Chondrocyte (in vitro differentiated cells): ENCODE measurements at places on chromosomes 2 and 18. TPM values are rescaled to one million over a fixed set of nuclear protein-coding genes. Genes with fewer than 3 reads are reported as not detected.

GRCh38 chr2:73494031-73494430 is 108.4 kb downstream of the ALMS1 start:
- DNase-seq = no peak
- no peak overlapping the region for H3K27ac ChIP-seq
- H3K4me1 ChIP-seq = peaks cover 4% of the 10 kb centered on the region
- H3K27me3 ChIP-seq = no peaks in the 10 kb centered on the region

GRCh38 chr2:204849892-204850291 is 304.6 kb downstream of the PARD3B start:
- peaks cover 9% of the 10 kb centered on the region for H3K4me1 ChIP-seq
- H3K36me3 ChIP-seq = no peaks in the 10 kb centered on the region
- H3K27me3 ChIP-seq = no peaks in the 10 kb centered on the region
- H3K27ac ChIP-seq = no peak overlapping the region
- no peak for DNase-seq

DNA sequence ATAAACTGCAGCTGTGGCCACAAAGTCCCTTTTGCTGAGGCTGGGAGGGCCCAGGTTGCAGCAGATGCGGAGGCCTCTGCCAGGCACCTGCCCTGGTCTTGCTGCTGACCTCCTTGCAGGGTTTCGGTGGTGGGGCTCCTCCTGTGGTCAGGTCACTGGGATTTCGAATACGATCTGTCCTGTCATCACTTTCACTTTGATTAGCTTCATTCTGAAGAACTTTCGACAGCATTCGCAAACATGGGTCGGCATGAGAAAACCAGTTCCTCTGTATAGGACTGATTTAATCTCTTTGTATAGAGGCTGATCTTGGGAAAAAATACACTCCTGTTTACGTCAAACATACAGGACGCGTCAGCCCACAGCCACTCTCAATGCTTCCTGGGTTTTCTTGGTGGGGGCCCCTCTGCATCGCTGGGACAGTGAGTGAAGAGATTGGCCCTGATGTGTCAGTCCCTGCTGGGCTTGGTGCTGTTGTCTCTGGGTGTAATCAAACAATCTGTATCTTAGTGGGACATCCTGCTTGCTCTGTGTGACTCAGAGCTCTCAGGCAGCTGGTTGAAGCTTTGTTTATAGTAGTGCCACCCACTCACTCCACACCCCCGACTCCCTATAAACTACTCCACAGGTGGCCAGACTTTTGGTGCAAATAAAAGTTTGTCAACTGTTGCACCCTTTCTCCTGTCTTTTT is 209.4 kb upstream of the CXCR4 start:
- no peaks in the 10 kb centered on the region for H3K4me1 ChIP-seq
- no peak for DNase-seq
- no peak overlapping the region for H3K27ac ChIP-seq
- no peak overlapping the region for H3K4me3 ChIP-seq

- no peak for DNase-seq
- H3K36me3 ChIP-seq = peaks cover 11% of the 10 kb centered on the region
- peaks cover 2% of the 10 kb centered on the region for H3K27me3 ChIP-seq
Measured at GRCh38 chr18:76354348-76354747, 140.7 kb downstream of the ZNF516 start.

DNA sequence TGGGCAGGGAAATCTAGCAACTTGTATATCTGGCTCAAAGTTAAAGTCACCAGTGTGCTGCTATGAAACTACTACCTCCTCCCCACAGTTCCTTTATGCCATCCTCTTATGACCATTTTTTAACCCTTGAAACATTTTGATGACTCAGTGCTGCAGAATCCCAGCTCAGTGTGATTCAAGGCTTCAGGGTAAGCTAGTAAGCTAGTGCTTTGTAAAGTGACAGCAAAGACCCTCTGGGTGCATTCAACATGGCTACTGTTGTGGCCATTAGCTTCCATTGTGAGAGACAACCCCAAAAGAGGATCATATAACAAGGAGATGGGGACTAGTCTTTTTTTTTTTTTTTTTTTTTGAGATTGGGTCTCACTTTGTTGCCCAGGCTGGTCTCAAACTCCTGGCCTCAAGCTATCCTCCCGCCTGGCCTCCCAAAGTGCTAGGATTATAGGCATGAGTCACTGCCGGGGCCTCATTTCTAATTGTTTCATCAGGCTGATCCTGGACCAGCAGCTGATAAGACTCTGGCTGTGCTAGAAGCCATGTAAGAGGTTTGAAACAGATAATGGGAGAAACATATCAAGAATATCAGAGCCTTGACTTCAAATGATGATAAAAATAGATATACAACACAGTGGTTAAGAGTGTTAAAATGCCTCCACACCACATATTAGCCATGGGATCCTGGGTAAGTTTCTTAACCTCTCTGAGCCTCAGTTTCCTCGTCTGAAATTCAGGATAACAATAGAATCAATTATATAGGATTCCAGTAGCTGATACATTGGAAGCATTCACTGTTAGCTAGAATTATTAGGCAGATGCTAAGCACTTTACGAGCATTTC is 65.7 kb upstream of the RTN4 start:
- H3K27me3 ChIP-seq = no peaks in the 10 kb centered on the region
- no peak for DNase-seq
- no peaks in the 10 kb centered on the region for H3K36me3 ChIP-seq
- H3K4me3 ChIP-seq = no peak overlapping the region

DNA sequence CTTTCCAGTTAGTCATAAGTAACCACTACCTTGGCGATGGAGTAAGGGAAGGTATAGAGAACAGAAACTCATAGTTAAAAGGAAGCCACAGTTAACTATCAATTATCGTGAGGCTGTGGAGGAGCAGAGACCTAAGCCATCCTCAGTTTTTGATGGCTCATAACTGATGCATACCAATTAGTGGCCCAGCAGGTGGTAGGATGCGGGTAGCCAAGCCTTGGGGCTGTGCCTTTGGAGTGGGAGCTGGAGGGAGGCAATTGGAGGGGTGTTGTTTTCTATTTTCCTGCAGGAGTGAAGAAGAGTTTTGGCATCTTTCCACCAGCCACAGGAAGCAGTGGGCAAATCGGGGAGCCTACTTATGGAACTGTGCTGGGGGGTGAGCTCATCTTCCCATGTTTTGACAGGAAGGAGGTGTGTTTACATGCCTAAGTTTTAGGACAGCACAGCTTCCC is 194.8 kb downstream of the TPGS2 start:
- no peak overlapping the region for H3K4me3 ChIP-seq
- DNase-seq = no peak
- H3K4me1 ChIP-seq = peaks cover 16% of the 10 kb centered on the region
- peaks cover 1% of the 10 kb centered on the region for H3K27me3 ChIP-seq

DNA sequence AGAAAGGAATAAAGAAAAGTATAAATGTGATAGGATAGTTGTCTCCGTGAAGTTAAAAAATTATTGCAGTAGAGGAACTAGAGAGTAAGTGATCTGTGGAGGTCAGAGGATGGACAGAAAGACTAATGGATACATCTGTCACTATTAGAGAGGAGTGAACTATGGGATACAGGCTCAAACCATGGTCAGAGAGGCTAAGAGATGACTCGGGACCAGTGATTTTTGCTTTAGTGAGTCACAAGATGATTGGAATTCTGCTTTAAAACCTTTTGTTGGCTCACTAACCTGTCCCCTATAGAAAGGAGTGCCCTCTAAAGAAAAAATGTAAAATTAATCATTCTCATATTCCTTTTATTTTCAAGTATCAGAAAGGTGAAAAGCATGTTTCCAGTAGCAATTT is 30.3 kb downstream of the ALMS1 start:
- no peaks in the 10 kb centered on the region for H3K27me3 ChIP-seq
- no peak for DNase-seq
- H3K36me3 ChIP-seq = peaks cover 6% of the 10 kb centered on the region

DNA sequence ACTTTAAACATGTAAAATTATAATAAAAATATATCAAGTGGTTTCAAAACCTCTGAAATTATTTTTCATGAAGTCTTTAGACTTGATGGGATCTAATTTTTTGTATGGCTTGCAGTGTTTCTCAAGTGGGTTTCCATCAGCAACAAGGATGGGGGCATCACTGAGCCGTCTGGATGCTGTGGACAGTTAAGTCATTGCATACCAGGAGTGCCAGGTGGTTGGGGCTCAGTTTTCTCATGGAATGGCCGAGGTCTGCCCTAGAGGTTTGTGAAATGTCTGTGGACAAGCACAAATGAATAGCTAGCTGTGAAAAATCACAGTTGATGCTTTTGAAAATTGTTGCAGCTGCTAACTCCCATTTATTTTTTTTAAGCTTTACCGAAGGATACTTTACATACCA is 1.7 kb downstream of the PRELID3A start:
- H3K27ac ChIP-seq = peak overlapping the region; percentile 86
- H3K4me3 ChIP-seq = peak overlapping the region; percentile 85
- H3K27me3 ChIP-seq = no peaks in the 10 kb centered on the region
- peaks cover 44% of the 10 kb centered on the region for H3K4me1 ChIP-seq
- DNase-seq = no peak

The DUSP2 gene
- 0.31 to 1.3 TPM (median 1.1 TPM) in 3 replicates for total RNA-seq

The SERPINB4 gene
- not detected in 3 replicates for total RNA-seq
